ENCODE measurements at places on chromosomes 3 and 15.

DNA sequence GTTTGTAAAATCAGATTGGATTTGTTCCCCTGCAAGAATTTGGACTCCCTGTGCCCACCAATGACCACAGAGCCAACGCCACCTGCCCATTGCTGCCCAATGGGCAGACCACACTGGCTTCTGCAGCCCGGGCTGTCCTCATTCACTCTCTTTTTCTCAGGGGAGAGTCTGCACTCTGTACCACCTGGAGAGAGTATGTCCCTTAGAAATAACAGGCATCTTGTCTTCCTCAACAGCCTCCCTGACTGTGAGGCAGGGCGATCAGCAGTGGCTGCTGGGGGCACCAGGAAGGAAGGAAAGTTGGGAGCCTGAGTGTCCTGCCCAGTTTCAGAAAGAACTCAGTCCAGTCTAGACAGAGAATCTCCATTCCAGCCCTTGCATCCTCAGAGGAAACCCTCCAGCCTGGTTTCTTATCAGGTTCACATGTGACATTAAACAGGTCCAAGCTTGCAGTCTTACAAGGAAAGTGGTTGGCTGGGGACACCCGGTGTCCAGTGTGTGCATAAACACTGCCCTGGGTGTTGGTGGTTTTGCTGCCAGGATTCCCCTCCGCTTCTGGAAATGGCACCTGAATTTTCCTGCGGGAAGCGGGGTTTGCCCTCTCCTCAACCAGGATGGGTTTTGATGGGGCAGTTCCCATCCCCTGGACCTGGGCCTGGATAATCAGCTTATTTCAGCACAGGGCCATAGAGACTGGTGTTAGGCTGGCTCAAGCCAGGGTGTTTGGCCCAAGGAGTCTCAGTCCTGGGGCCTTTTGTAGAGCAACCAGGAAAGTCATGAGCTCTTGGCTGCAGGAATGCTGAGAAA lies 37.2 kb downstream of the SSUH2 start:
- no peak for DNase-seq

DNA sequence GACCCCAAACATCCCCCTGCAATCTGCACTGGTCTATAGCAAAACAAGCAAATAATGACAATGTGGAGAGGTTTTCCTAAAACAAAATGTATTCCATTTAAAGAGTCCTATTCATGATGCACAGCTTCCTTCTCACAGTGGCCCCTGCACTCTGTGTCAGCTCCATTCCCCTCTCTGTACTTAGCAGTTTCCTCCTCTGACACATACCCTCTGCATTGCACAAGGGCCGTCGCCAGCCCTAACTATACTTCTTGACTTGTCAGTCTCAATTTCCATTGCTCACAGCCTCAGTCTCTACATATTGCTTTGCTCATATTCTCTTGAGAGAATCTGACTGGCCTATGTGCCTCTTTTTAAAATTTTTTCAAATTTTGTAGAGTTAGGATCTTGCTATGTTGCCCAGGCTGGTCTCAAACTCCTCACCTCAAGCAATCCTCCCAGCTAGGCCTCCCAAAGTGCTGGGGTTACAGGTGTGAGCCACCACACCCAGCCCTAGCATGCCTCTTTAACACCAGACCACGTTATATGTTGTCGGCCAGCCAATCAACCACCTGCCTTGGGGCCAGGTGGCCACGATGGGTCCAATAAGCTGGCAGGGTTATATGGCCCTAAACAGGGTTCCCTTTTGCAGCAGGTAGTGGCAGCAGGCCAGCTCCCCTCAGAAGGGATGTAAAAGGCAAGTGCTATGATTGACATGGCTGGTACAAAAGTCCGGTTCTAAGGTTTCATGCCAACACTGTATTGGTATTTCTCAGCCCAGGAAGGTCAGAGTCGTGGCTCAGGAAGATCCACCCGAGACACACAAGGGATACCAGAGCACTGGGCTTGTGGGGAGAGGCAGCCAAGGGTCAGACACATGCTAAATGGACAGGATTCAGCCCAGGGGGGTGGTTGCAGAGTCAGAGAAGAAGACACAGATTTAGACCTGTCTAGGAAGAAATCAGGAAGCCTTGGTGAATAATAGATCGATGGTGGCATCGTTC lies 59.0 kb upstream of the SMAD3 start:
- DNase-seq, result no peak

GRCh38 chr3:134076851-134077250 lies 47.1 kb upstream of the SLCO2A1 start:
- DNase-seq, result no peak

GRCh38 chr3:10582733-10583132 lies 77.3 kb upstream of the ATP2B2 start:
- DNase-seq, result no peak

DNA sequence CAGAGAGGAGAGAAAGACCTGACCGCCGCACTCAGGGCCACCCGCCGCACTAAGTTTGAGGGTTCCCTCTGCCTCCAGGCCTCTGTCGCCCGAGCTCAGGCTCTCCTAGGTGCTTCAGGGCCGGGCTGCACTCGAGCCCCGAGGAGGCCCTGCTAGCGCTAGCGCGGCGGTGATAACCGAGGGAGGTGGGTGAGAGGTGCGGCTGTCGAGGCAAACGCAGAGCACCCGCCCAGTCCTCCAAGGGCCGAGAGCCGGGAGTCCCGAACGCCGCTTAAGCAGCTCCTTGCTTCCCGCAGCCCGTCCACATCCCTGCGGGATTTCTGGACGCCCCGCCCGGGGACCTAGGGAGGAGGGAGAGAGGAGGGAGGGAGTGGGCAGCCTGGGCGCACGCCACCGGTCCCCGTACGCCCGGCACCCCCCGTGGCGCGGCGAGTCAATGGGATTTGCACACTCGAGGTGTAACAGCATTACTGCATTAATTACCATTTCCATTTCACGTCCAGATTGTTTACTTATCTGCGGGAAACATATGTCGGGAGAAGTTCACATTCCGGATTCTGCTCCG lies 6.8 kb downstream of the SOX14 start:
- no peak for DNase-seq

- DNase-seq, result peak; percentile 44
These were observed 140.7 kb downstream of the IMPG2 start for GRCh38 chr3:101179637-101180036.

GRCh38 chr15:99702895-99703602 lies 30.2 kb downstream of the LYSMD4 start:
- DNase-seq, result no peak

- DNase-seq, result no peak
These were observed 71.3 kb downstream of the RAB11A start for GRCh38 chr15:65940618-65940909.

- DNase-seq, result no peak
These were observed 76.5 kb downstream of the MBNL1 start for GRCh38 chr3:152345233-152345632.

DNA sequence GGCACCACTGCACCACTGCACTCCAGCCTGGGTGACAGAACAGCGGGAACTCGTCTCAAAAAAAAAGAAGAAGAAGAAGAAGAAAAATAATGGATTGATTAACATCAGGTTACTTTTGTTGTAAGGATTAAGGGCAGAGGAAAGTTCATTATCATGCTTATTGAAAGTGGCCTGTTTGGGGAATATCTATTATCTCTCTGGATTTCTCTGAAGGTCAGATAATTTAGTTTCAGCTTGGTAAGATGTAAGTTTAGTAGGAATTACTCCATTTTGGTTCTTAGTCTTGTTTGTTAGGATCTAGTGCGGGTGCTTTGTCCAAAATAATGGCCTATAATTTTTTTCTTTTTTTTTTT lies 2.5 kb upstream of the MTMR14 start:
- DNase-seq, result no peak

DNA sequence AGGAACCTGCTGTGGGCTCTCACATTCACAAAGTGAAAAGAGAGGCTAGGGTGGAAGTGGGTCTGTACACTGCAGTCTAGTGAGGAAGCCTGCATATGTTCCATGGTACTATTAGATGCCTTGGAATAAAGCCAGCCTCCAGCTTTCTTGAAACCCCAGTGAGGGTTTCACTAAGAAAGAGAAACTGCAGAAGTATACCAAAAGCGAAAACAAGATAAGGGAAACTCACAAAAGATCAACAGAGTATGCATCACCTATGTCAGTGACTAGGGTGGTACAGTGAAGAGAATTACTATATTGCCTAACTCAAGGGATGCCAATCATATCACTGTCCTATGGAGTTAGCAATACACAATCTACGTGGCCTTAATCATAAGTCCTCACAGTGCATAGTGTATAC lies 212.5 kb upstream of the GADL1 start:
- DNase-seq, result no peak

GRCh38 chr3:171981271-171981605 lies 58.1 kb upstream of the FNDC3B start:
- DNase-seq, result no peak

DNA sequence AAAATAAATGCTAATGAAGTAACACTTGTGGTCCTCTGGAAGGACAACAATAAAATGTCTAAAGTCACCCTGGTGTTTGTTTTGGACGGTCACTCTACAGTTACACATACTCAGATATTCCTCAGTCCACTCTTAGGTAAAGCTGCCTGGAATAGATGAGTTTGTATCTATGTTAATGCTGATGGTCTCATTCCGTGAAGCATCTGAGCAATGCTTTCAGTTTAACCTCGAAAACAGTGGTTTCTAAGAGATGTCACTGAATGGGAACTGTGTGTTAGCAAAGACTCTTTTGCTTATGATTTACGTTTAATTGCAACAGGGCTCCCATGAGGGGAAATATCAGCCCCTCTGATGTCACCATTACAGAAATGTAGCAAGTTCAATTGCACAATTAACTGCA lies 49.1 kb downstream of the FBN1 start:
- DNase-seq, result no peak

DNA sequence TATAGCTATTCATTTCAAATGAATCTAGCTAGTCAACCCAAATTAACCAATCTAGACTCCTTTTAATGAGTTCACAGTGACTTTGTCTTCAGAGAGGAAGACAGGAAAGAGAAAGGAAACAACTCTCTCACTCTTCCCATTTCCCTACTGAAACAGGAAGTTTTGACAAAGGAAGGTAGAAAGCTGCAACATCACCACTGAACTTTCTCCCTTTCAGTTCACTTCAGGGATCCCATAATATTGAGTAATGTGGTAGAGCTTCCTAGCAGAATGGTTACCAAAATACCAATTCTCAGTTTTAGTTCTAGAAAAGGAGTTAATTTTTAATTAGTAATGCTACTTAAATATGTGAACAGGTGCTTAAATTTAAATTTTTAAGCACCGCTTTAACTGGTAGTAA lies 7.5 kb downstream of the VPS13C start:
- DNase-seq, result no peak

- DNase-seq, result no peak
These were observed 53.5 kb upstream of the PROK2 start for GRCh38 chr3:71838406-71838805.

- DNase-seq, result no peak
These were observed 198.6 kb upstream of the BCL6 start for GRCh38 chr3:187943677-187944389.

DNA sequence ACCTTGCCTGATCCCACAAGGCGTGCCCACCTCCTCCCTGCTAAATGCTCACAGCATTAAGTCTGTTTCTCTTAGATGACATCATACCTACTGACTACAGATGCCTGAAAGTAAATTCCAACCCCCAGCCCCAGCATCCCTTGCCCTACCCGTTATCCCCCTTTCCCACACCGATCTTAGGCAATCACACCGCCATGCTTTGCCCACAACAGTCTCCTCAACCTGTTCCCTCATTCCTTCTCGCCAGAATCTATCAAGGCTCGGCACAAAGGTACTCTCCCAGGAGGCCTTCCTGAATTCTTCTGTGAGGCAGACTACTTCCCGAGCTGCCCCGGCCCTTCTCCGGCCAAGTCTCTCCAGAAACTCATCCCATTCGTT lies 789 bp upstream of the SEC61A1 start:
- DNase-seq, result no peak

DNA sequence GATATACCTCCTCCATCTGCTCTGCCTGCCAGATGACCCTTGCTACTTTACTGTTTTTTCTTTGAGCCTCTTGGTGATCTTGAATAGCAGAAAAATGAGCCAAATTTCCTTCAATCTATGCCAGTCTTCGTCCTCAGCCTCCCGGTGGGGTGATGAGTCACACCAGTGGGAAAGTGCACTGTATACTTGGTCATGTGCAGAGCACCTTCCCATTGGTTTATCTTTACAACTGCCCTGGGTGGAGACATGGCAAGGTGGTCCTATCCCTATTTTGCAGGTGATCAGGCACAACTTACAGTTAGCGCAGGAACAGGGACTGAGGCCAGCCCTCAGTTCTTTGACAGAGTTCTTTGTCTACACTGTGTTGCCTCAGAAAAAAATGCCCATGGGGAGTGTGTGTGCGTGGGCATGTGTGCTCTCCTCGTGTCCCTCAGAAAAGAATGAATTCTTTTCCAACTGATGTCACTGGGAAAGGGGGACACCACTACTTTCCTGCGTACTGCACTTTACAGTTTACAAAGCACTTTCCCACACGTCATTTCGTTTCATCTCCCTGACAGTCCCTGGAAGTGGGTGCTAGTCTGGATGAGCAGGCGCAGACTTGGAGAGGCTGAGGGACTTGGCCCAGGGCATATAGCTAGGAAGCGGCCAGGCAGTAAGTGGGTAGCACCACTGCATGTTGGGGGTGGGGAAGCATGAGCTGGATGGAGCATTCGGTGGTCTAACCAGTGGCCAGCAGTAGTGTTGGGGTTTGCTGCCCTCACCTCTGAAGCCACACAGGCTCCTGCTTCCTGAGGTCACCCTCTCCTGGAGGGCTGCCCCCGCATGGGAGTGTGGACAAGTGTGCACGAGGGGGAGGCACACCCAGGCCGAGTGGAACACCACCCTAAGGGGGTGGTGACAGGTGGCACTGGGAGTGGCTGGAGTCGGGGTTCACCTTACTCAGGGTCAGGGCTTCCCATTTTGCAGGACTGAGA lies 24.1 kb downstream of the SMAD3 start:
- DNase-seq, result no peak

DNA sequence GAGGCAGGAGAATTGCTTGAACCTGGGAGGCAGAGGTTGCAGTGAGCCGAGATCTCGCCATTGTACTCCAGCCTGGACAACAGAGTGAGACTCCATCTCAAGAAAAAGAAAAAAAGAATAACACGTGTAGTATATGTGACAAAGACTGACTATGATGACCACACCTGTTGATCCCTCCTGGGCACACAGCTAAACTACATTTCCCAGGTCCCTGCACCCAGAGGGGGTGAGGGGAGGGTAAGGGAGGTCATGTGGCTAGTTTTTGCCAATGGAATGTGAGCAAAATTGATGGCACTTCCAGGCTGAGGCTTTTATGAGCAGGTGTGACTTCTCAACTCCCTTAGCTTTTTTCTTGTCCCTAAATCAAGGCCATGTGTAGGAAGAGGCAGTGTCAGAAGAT lies 58.2 kb downstream of the KLHL6 start:
- no peak for DNase-seq

GRCh38 chr3:108090701-108091497 lies at the start of gene CD47:
CD47 (minus strand) TSS chr3:108091031; CDS start chr3:108090908, 123 bp downstream.
- DNase-seq, result no peak

DNA sequence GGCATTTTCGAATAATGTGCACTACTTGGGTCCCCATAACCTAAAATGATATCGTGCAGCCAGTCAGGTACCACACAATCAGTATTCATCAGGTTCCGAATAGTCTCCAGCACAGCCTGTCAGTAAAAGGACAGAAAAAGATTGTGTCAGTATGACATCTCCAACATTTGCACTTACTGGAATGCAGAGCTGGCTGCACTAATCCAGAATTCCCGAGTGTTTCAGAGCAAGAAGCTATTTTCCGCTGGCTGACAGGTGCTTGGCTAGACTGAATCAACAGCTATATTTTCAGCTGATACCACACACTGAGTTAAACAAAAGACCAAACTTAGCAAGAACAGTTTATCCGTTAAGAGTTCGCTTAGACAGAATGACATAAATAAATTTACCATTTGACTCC lies 68.8 kb downstream of the AQR start:
- no peak for DNase-seq

- DNase-seq, result no peak
These were observed 11.2 kb downstream of the SH2D7 start for GRCh38 chr15:78103406-78104118.
